ENCODE measurements at places on chromosomes 12 and 14.

DNA sequence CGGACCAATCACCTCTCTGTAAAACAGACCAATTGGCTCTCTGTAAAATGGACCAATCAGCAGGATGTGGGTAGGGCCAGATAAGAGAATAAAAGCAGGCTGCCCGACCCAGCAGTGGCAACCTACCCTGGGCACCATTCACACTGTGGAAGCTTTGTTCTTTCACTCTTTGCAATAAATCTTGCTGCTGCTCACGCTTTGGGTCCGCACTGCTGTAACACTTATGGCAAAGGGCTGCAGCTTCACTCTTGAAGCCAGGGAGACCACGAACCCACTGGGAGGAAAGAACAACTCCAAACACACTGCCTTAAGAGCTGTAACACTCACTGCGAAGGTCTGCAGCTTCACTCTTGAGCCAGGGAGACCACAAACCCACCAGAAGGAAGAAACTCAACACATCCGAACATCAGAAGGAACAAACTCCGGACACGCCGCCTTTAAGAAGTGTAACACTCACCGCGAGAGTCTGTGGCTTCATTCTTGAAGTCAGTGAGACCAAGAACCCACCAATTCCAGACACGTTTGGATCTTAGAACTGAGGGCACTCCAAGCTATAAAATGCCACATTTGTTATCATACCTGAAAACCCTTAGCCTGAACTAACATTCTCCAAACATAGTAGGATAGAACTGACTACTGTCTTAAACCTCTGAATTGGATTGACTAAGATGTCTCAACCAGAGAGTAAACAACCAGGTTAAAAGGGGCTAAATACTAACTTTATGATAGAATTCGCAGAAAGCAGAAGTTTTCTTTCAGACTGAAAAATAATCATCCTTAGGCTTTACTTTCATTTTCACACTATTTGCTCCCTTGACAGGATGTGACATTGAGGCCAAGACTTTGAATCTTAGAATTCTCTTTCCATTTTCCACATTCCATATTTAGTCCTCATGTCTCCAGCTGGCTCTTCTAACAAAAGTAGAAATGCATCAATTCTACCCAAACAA is 33.6 kb downstream of the CDKL1 start:
- no peak for DNase-seq

DNA sequence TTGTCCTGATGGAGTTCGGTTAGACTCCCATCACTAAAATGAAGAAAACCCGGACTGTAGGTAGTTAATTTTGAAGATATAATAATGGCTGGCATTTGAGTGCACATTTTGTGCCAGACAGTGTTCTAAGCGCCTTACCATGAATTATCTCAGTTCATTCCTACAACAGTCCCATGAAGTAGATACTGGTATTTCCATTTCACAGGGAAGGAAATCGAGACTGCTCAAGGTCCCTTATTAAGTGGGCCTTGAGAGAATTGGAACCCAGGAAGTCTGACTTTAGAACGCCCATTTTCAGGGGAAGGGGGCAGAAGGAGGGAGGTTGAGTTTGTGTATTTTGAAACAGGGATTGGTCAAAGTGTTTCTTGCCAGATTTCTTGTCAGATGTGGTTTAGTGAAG is 855 bp downstream of the MNAT1 start:
- no peak for DNase-seq

- no peak for DNase-seq
Measured at GRCh38 chr12:93676408-93677194, 574 bp upstream of the CRADD start.

DNA sequence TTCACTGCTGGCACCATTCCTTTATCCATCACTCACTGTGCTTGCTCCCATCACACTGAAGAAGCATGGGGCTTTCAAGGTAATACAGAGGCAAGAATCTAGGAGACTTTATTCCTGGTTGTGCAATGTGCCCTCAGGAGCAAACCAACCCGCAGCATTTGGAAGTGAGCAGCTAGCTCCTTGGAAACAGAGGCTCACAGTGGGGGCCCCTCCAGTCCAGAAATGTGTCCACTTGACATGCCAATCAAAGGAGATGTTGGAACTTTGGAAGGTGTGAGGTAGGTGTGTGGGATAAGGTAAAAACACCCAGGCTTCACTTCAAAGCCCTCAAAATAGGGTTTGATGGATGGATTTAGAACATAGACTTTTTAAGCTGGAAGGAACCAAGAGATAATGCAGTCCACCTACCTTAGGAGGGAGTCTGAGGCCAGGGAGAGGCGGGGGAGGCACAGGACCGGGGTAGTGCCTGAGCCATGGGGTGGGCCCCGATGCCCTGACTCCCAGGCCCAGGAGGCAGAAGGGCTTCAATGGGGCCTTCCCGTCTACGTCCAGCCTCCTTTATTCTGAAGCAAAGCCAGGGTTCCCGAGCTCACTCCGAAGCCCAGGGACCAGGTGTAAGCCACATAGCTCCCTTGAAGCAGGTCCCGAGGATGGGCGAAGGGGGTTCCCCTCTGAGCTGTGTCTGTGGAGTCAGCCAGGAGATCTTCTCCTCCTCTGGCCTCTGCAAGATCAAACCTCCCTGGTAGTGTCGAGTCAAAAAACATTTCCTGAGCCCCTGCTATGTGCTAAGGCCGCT is 17.6 kb upstream of the BCL11B start:
- DNase-seq: no peak

GRCh38 chr12:64625243-64626077 is 15.2 kb downstream of the RASSF3 start:
- peak; percentile 89 for DNase-seq

DNA sequence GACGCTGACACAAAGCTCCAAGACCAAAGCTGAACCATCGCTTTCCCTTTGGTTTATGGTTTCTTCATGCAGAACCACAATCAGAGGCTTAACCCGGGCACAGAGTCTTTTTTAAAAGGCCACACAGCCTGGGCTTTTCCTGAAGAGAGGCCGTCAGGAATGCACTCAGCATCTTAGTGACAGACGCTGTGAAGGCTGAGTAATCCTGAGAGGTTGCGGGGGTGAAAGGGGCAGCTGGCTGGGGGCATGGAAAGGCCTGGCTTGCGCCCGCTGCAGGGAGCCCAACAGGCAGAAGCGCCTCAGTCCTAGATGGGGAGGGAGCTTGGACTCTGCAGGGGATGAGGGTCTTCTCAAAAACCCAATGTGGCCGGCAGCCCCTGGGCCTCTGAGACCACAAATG is 13.6 kb downstream of the CTDSP2 start:
- DNase-seq: no peak

DNA sequence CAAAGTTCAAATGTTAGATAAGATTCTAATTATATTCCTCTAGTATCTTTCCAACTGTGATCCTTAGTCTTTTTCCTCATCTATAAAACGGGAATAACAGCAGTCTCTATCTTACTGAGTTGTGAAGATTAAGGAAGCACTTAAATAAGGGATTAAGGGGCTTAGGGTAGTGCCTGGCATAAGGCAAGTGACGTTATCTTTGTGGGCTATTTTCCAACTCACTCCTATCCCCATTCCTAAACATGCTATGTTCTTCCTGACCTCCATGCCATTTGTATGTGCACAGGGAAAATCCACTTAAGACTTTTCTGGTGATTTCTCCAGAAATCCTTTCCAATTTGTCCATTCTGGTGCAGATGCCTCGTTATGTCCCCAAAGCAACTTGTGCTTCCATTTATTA is 33.3 kb downstream of the SUPT16H start:
- DNase-seq: no peak

All from NCI-H446 (cell line).